ENCODE measurements at places on chromosomes 3 and 15.

DNA sequence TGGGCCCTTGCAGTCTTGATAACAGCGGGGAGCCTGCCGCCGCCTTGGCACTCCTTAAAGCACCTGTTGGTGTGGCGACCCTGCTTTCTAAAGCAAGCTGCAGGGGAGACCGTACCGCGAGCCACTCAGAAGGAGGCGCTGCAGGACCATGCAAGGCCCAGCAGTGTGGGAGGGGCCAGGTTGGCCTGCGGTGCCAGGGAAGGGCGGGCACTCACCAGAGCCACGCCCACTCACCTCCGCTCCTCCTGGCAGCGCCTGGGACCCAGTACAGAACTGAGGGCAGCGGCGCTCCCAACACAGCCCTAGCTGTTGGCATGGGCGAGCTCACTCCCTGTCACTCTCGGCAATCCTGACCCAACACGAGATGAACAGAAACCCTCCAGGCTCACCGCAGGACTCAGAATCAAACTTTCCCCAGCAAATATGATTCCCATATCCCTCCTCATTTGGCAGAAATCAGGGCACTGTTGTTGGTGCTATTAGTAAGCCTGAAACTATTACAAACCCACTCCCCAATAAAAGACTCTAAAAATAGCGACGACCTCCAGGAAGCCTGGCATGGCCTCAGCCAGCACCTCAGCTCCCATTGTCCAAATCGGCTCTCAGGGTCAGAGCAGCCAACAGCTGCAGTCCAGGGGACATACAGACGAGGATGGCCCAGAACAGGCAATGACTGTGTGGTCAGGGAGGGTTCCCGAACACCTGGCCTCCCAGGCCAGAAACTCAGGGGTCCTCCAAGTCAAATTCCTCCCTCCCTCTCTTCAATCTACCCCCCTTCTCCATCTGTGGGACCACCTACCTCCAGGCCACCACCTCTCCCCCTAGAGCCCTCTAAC, 77.2 kb downstream of the TBC1D2B start:
- peak; percentile 88 for DNase-seq

DNA sequence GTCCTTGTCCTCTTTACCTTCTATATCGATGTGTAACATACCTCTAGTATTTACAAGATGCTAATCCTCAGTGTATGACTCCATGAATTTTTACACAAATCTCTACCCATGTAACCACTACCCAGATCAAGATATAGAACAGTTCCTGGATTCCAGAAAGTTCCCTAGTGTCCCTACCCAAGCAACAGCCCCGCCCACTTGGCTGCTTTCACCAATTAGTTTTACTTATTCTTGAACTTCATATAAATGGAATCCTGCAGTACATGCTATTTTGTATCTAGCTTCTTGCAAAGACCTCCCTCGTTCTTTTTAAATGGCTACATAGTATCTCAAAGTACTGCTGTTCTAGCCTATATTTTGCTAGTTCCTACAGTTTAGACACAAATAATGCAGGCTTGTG, 33.0 kb downstream of the CD276 start:
- no peak for DNase-seq

DNA sequence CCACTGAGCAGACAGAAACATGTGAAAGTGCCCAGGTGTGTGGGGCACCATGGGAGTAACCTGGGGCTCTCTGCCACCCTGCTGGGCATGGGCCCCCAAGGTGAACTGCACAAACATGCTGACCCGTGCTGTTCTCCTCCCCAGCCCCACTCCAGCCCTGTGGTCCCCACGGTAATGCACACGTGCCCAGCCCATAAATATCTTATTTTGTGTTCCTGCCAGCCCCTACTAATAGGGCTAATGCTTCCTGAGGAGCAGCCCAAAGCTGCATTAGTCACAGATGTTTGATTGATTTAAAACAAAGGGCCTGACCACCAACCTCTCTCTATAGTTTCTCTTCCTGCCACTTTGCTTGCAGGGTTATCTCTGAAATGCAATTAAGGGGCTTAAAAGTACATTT, 95.4 kb downstream of the ABHD5 start:
- no peak for DNase-seq

- no peak for DNase-seq
Observed at GRCh38 chr3:10780922-10781321, 35.1 kb upstream of the SLC6A11 start.

GRCh38 chr3:151562891-151563290, 102.0 kb upstream of the IGSF10 start:
- DNase-seq: no peak

DNA sequence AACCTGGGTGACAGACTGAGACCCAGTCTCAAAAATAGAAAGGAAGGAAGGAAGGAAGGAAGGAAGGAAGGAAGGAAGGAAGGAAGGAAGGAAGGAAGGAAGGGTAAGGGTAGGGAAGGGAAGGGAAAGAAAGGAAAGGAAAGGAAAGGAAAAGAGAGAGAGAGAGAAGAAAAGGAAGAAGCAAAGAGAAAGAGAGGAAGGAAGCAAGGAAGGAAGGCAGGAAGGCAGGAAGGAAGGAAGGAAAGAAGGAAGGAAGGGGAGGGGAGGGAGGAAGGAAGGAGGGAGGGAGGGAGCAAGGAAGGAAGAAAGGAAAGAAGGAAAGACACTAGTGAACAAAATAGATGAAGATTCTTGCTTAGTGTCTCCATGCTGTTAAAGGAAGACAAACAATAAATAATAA, 129.1 kb downstream of the SHQ1 start:
- DNase-seq: no peak

DNA sequence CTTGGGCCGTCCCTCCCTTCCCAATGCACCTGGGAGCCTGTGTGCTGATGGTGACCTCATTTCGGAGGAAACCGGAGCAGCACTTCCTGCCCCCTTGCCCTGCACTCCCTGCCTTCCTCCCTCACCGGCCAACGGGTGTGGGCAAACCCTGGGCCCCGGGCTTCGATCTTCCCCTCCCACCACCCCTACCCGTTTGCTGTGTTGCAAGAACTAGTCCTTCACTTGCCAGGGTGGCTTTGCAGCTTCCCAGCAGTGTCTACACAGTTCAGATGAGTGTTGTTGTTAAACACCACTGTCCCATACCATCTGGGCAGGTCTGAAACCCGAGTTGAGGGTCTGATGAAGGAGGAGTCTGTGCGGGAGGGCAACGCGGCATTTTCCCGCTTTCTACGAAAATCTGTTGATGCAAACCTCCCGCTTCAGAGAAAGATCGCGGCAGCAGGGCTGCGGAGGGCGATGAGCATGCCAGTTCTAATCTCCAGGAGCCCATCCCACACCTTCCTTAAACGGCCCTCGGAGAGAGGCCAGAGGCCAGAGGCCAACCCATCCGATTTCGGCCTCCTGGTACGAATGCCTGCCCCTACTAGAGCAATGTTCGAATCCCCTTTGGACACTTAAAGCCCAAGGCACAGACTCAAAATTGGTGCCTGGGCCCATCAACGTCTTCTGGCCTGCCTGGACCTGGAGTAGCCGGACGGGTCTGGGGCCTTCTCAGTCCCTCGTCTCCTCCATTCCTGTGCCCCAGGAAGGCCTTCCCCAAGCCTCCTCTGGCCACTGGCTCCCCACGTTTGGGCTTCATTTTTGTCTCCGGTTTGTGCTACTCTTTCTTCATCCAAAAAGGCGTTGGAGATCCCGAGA, 35.7 kb upstream of the POLG start:
- no peak for DNase-seq

GRCh38 chr3:103894162-103894822, 1459.5 kb downstream of the ZPLD1 start:
- DNase-seq: no peak

GRCh38 chr3:116264546-116265319, 180.6 kb downstream of the LSAMP start:
- DNase-seq: no peak

GRCh38 chr3:43171748-43172147, 65.9 kb upstream of the POMGNT2 start:
- no peak for DNase-seq

DNA sequence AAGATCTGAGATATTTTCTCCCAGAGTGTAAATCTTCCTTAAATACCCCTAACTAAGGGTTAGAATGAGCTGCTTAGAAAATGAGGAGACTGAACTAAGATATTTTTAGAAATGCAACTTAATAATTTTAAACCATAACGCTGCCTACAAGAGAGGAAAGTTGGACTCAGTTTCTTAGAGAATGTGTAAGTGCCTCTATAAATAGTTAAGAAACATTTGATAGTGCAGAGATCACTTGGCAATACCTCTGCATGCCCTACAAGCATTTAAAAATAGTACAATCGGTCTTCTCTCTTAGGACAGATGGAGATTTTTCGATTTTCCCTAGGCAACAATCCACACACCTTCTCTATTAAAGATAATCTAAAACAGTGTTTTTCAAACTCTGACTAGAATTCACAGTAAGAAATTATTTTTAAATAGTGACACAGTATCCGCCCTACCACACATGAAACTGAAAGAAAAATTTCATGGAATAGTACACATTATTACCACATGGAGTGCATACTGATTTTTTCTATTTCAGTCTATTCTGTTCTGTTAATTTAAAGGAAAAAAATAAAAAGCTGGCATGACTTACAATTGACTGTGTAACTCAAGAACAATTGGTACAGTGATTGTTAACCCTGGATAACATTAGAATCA, 83.2 kb downstream of the GADL1 start:
- no peak for DNase-seq

DNA sequence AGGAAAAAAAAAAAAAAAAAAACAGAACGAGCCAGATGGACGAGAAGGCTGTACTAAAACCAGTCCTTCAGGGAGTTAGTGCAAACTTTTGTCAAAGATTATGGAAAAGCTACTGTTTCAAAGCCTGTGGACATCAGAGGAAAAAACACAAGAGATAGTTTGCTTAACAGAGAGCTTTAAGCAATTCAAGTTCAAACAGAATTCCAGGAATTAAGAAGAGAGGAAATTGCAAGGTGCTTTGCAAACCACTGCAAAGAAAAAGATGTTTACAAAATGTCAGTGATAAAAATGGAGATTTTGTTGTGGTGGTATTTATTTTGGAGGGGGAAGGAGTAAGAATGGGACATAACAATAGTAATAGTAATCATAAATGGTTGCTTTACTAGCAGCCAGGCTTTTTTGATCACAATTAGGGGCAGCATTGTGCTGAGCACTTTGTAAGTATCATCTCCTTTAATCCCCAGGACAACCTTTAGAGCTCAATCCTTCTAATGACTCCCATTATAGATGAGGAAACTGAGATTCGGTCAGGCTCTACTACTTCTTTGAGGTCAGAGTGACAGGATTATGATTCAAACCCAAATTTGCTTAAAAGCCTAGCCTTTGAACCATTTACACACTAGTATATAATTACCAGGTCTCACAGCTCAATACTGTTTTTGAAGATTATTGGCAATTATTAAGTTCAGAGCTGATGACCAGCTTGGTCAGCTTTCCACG, 22.4 kb upstream of the ARHGEF3 start:
- DNase-seq: no peak

- DNase-seq: no peak
Observed at GRCh38 chr3:142618917-142619461, 22.8 kb downstream of the PLS1 start.

GRCh38 chr15:51092480-51093040, 2.1 kb downstream of the TNFAIP8L3 start:
- no peak for DNase-seq

- DNase-seq: no peak
Observed at GRCh38 chr3:29694783-29695182, 413.9 kb downstream of the RBMS3 start.

- no peak for DNase-seq
Observed at GRCh38 chr15:72060687-72061250, 57.2 kb downstream of the MYO9A start.

DNA sequence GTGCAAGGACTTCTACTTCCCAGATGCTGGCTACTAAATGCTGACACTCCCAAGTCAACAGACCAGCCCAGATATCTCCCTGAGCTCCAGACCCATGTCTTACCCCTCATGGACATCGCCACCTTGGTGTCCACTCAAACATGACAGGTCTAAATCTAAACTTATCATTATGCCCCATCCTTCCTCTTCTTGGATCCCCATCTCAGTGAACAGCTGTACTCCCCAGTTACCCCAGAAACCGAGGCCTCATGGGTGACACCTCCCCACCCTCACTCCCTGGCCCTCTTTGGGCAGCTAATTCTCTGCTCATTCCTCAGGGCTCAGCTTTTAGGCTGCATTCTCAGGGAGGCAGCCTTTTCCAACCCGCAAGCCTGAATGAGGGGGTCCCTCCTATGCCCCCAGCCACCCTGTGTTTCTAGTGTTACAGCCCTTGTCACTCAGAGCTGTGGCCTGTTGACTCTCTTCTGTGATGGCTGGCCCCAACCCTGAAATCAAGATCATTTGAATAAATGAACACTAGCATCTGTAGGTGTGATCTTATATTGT, 5.4 kb downstream of the EHD4 start:
- DNase-seq: no peak

- DNase-seq: no peak
Observed at GRCh38 chr15:52023169-52023922, 4.3 kb downstream of the MAPK6 start.

DNA sequence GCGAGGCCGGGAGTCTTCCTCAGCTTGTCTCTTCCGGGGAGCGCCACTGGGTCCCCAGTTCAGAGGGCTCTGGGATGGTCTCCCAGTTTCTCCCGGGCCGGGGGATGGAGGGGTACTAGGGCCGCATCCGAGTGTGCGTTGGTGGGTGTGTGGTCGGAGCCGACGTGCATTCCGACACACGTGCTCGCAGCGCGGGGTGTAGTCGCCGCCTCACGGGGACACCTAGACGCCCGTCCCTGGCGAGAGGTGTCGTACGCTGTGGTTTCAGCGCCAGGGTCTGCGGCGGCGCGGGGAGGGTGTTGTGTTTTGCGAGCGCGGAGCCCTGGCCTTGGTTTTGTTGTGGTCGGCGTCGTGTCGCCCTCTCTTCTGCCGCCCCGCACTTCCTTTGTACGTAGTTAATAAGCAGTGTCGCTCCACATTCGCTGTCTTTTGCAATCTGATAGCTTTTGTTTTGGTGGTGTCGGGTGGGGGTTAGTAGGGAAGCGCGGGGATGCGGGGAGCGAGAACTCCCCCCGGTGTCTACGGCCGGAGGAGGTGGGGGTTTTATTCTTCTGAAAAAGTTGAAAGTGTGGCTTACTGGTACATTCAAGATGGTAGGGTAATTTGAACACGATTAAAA, 2.2 kb downstream of the IGF1R start:
- no peak for DNase-seq

DNA sequence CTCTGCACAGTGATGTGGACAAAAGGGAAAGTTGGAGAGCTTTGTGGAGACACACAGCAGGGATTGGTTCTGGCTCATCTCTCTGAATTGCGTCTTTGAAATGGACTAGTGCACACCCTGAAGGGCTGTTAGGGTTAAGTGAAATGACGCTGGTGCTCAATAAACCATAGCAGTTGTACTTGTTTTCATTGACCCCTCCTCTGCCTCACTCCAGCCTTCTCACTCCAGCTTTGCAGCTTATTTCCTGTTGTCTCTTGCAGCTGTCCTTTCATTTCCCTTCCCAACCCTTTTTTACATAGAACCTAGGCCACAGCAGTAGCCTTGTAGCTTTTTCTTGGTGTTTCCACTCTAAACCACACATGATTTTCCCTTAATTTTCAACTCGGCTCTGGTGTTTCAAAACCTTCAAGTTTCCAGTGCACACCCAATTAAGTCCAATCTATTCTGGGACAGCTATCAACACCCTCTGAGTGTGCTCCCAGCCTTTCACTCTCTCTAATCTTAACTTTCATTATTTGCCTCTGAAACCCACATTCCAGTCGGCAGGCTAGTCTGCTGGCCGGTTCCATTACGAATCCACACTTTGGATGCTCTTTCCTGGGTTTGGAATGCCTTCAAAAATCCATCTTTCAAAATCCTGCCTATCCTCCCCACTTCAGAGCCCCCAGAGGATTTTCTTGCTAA, 6.4 kb downstream of the C3orf52 start:
- DNase-seq: no peak
